ENCODE measurements at places on chromosomes 11 and 22.

- DNase-seq, result no peak
These were observed 13.7 kb downstream of the COA4 start for GRCh38 chr11:73862986-73863385.

DNA sequence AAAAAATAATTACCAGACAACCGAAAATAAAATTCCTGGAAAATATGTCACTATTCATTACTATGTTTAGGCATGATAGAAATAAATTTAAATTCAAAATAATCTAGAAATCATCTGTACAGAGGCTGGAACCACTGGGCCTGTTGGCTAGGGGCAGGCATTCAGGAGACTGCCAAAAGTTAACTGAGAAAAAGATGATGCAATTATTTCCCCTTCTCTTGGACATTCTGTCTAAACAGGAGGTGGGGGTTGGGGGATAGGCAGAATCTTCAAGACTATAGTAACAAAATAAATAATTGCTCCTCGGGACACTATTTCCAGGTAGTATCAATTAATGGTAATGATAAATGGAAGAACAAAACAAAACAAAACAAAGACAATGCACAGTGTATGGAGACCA, 14.1 kb downstream of the BTBD10 start:
- DNase-seq, result no peak

GRCh38 chr11:94279996-94280395, 24.4 kb upstream of the IZUMO1R start:
- DNase-seq, result no peak

- no peak for DNase-seq
These were observed 48.7 kb upstream of the APOA1 start for GRCh38 chr11:116885951-116886655.

GRCh38 chr11:90476442-90477007, 253.7 kb upstream of the CHORDC1 start:
- DNase-seq, result no peak

All from GM18507 (cell line).